Stimulated activated CD8-positive, alpha-beta memory T cell treated with anti-CD3 and anti-CD28 coated beads, Interleukin-7, amount 100 ng/mL, for 1 hour (primary cell): ENCODE measurements at places on chromosomes 2 and 18.

GRCh38 chr2:105576440-105577241 is 168.1 kb upstream of the NCK2 start:
- no peak for DNase-seq

- DNase-seq = no peak
Measured at GRCh38 chr18:70142001-70142400, 63.5 kb downstream of the RTTN start.

DNA sequence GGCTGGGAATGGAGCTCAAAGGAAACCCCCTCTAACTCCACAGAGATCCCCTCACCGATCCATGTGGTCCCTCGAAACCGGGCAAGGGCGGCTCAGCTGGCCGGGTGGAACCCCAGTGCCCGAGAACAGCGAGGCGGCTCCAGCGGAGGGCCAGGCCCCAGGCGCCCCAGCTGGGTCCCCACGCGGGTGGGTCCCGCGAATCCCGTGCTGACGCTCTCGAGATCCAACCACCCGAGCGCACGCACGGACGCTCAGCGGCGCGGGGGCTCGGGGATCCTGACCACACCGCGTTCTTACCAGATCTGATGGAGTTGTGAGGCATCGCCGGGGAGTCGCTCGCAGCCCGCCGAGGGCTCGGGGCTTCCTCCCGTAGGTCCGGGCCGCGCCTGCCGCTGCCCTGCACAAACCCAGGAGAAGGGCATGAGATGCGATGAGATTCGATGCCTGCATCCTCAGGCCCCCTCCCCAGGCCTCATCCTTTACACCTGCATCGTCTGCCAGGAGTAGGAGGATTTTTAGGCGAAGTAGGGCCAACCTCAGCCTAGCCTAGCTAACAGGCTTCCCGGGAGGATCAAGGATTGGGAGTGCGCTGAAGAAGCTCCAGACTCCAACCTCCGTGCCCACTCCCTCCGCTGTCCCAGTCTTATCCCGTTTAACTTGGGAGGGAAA is 514 bp downstream of the PAX8 start:
- DNase-seq = no peak

DNA sequence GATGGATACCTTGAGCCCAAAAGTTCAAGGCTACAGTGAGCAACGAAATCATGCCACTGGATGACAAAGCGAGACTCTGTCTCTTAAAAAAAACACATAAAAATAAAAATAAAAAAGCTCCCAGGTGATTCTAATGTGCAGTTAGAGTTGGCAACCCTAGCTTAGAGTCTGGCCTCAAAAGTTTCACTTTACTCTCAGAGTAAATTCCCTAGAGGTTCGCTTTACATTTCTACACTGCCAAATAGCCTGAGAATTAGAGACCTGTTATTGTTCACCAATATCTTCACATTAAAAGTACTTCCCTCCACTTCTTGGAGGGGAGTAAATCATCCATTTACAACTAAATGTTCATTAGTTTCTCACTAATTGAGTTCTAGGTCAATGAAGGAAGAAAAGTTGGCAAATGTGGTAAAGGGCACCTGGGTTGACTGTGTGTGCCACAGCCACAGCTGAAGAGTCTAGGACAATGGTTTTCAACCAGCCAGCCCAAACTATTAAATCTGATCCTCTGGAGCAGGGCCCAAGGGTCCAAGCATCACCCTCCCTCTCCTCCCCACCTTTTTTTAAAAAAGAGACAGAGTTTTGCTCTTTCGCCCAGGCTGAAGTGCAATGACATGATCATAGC is 15.2 kb upstream of the TMEM37 start:
- DNase-seq = no peak

GRCh38 chr2:32485399-32485798 is 128.6 kb downstream of the BIRC6 start:
- no peak for DNase-seq

DNA sequence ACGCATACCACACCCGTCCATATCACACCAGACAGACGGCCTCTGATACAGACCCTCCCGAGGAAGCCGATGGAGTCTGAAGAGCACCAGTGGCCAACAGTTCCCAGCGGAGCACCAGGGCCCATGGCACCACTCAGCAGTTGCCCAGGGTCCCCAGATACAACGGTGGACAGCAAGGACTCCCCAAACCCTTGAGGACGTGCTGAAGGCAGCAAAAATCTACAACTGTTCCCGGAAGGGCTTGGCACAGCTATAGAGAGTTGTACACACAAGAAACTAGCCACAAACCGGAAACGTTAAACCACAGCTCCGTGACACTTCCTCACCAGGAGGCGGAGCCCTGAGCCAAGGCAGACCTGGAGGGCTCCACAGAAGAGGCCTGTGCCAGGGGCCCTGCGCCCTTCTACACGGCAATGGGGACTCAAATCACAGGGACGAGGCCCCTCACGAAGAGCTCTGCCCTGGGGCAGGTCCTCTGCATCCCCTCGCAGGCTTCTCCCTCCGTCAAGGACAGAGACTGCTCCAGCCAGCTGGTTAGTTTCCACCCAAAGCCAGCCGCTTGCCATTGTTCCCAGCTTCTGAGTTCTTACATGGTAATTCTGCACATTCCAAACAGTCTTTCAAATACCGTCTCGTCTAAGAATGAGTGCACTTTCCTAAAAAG is 133.4 kb downstream of the HDAC4 start:
- DNase-seq = peak; percentile 93

- no peak for DNase-seq
Measured at GRCh38 chr18:41206341-41206830, 748.6 kb upstream of the PIK3C3 start.
